ENCODE measurements at places on chromosomes 4 and X.

DNA sequence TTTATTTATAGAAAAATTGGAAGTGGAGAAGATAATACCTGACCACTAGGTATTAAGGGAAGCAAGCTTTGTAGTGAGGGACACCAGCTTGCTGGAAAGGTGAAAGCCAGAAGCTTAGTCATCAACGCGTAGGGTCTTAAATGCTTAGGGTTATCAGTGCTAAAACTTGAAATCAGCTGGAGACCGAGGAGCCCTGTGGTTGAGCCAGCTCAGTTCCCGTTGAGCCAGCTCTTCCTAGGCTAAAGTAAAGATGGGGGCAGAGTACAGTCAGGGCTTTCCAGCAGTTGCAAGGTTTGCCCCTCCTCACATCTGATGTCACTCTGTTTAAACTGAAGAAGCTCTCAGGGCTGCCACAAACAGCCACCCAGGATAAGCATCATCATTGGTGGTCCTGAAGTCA lies 240.7 kb downstream of the DCLK2 start:
- DNase-seq, result no peak

GRCh38 chr4:8463811-8464210 lies 23.2 kb downstream of the TRMT44 start:
- DNase-seq, result no peak

DNA sequence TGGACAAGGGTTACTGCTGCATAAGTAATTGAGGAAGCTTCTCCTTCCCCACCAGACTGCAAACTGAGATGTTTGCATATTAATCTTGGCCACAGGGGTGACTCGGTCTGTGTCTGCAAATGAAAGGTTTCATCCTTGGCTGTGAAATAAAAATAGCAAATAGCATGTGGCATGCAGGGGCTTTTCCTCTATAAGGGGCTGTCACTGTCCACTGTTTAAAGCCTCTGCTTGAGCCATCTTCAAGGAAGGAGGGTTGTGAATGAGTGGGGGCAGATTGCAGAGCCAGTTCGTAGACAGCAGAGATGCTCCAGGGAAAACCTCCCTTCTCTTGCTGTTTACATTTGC lies 33.3 kb downstream of the TMSB4X start:
- no peak for DNase-seq

DNA sequence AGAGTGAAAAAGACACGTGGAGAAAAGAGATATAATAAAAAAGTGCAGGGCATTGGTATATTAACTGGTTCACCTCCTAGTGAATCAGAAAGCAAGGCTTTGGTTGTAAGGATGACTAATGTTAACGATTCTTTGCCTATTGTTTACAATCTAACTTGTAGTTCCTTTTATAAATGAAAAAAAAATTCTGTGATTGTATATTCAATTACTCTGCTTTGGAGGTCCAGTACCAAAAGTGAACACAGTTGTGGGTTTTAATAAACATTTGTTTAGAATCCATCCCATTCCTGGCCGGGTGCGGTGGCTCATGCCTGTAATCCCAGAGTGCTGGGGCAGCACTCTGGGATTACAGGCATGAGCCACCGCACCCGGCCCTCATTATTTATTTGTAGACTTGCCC lies 36.9 kb upstream of the PRSS12 start:
- peak; percentile 23 for DNase-seq
